Stimulated activated CD4-positive, alpha-beta T cell treated with anti-CD3 and anti-CD28 coated beads, Interleukin-2, amount 100 ng/mL, for 24 hours (primary cell): ENCODE measurements at places on chromosomes 5 and 9.

- DNase-seq: no peak
Observed at GRCh38 chr9:22098643-22099332, 89.7 kb upstream of the CDKN2B start.

GRCh38 chr5:67021031-67021430 is 175.6 kb downstream of the CD180 start:
- no peak for DNase-seq

DNA sequence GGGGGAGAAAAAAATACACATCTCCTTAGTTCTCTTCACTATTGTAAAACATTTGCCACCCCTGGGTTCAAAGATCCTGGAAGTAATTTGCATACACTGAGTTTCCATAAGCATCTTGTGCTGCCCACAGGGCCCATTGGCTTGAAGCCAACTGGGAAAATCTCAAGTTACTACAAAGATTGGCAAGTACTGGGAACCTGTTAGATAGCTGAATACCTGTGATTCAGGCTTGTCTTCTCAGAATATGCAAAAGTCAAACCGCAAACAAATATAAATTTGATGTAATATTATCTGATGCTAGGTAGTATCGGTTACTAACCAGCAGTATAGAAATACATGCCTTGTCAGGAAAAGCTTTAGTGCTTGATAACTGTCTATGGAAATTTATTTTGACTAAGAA is 156.9 kb upstream of the FST start:
- no peak for DNase-seq

DNA sequence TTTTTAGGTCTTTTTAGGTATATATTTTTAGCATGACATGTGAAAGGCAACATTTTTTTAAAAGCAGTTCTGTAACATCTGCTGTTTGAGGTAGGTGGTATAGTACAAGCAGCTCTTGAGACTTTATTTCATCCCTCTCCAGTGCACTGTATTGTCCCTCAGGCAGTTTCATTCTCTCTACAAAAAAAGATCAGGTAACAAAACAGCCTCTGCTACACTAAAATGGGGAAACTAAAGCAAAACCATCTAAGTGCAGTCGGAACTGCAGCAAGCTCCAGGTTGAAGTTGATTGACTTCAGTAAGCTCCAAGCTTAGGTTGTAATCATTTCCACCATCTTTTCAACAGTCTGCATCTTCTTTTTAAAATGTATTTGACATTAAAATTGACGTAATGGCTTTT is 195.6 kb downstream of the DEPDC1B start:
- DNase-seq: no peak

- no peak for DNase-seq
Observed at GRCh38 chr5:182126-182525, 9.2 kb upstream of the LRRC14B start.

GRCh38 chr9:110591526-110591925 is 12.0 kb upstream of the SVEP1 start:
- DNase-seq: no peak

DNA sequence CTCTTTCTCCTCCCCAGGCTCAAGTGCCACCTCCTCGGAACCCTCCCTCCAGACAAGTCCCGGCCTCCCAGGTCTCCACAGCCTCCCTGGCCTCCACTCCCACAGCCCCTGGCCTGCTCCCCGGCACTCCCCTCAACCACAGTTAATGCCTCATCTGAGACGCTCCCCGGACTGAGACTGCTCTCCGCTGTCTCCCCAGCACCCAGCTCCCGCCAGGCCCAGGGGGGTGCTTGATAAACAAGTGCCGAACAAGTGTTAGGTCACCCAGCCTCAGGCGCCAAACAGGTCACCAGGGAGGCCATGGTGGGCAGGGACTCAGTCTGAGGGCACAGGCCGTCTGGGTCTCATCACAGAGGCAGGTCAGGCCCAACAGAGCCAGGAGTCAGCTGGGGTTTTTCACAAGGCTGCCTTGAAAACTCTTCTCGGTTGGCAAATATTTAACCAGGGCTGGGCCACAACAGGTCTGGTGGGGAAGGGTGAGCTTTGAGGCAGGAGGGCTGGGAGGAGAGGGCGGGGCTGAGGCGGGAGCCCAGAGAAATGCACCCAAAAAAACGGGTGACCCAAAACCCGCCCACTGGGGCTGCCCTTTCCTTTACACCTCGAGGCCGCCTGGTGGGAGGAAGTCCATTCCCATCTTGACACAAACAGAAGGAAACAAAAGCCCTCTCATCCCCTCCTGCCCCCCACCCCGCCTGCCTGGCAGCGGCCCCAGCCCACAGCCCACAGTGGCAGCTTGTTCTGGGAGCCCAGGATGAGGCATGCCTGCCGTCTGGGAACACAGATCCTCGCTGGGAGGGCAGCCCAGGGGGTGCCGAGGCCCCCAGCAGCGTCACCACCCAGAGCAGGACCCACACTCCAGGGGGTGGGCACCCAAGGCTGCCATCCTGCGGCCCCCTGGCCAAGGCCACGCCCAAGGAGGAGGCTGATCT is 66.6 kb upstream of the STXBP1 start:
- DNase-seq: no peak
